ENCODE measurements at places on chromosomes 3 and 15.

GRCh38 chr3:36666166-36666565 lies 98.2 kb downstream of the DCLK3 start:
- no peak for DNase-seq

- DNase-seq = no peak
These were observed 33.6 kb upstream of the TMCC1 start for GRCh38 chr3:129927072-129927471.

- no peak for DNase-seq
These were observed 1.6 kb upstream of the SORD start for GRCh38 chr15:45021348-45021747.

GRCh38 chr15:32717426-32718226 lies at the start of gene GREM1:
Gene GREM1, plus strand, starts transcription at chr15:32718004. Its CDS starts 12,687 bp downstream, at chr15:32730691.
- DNase-seq = no peak

GRCh38 chr3:42412526-42413155 lies 2.2 kb upstream of the LYZL4 start:
- DNase-seq = no peak

DNA sequence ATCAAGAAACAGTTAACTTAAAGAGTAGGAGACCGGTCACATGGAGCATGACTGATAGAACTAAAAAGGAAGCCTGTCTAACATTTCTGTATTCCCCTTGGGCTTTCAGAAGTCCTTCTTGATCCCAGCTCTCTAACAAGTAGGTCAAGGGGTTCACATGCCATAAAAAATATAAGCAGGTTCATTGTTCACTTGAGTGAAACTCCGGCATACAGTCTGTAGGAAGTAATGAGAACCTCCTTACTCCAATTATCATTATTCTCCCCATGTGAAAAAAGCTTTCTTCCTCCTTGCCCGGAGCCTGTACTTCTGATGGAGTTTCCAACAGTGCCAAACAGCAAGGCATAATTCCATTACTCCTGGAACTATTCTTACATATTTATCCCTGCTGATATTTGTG lies 242.8 kb upstream of the CNTN4 start:
- DNase-seq = no peak

GRCh38 chr3:86051058-86051457 lies 939.9 kb downstream of the VGLL3 start:
- DNase-seq = no peak

DNA sequence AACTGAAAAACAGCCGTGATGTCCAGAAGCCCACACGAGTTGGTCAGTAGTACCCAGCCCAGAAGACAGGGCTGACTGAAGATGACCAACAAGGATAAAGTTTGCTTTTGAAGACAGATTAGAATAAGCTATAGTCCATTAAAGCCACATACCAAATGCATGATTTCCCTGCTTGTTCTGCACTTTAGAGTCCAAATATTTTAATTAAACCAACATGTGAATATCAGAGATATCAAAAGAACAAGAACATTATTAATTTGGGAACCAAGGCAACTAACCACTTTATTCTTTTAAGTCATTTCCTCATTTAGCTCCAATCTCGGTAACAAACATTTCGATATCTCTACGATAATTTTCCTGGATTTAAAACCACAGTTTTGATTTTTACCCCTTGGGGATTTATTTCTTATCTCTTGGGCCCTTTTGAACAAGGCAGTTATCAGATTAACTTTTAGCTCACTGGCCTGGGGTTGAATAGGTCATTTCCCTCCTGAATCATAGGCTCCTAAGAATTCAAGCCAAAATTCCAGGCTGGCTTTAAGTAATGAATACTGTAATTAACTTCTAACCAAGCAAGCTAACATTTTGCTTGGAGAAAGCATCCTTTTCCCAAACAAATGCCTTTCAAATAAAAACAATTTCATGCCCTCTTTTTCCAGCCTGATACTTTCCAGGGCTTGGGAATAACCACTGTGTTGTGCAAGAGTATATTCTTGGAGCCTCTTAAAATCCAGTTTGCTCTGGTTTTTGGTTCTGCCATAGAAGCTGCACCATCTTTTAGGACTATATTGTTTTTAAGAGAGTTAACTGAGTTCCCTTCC lies 102.9 kb upstream of the NR2E3 start:
- no peak for DNase-seq

DNA sequence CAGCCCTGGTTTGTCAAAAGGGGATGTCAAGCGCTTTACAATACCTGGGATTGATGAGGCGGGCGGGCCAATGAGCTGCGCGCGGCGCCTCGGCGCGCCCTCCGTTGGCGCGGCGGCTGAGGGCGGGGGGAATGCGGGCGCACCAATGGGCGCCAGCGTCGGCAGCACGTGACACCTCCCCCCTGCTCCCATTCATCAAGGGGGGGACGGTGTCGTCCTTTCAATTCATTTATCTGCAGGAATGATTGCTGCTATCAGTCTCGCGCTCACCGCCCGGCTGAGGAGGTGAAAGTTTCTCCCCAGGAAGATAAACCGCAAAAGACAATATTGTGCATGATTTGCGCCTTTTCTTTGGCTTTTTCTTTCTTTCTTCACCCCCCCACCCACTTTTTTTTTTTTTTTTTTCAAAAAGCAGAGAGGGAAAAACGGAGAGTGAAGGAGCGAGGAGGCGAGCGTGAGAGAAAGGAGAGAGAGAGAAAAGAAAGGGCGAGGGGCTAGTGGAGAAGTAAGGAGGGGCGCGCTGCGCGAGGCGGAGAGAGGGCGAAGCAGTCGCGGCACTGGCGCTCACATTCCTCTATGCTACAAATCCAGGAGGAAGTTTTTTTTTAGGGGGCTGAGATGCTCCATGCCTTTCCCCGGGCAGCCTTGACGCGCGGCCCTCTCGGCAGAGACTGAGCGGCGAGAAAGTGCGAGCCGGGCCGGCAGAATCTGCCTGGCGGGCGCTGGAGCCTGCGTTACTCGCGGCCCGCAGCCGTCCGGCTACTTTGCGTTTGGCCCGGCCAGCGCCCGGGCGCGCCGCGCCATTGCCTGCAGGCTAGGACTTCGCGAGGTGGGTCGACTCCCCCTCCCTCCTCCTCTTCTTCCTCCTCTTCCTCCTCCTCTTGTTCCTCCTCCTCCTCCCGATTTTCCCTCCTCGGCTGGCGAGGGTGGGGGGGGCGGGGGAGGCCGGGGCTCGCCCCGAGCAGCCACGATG lies at the start of gene ZIC1:
Gene ZIC1, plus strand, starts transcription at position 223 of the 973 bp plus-strand sequence. Its CDS starts 748 bp downstream, at position 971.
- no peak for DNase-seq

DNA sequence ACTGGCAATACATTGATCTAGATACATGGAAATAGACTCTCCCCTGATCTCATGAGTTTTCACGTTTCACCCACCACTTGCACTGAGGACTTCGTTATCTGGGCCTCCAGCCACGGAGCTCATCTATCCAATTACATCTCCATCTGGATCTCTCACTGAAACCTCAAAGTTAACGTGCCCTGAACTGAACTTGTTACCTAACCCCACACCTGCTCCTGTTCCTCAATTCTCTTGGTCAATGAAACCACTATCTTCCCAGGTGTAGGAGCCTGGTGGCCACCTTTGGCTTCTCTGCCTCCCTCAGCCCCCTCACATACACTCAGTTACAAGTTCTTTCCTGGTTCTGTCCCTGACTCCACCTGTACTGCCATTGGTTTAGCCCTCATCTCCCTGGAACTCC lies 9.7 kb downstream of the DGKG start:
- DNase-seq = no peak

DNA sequence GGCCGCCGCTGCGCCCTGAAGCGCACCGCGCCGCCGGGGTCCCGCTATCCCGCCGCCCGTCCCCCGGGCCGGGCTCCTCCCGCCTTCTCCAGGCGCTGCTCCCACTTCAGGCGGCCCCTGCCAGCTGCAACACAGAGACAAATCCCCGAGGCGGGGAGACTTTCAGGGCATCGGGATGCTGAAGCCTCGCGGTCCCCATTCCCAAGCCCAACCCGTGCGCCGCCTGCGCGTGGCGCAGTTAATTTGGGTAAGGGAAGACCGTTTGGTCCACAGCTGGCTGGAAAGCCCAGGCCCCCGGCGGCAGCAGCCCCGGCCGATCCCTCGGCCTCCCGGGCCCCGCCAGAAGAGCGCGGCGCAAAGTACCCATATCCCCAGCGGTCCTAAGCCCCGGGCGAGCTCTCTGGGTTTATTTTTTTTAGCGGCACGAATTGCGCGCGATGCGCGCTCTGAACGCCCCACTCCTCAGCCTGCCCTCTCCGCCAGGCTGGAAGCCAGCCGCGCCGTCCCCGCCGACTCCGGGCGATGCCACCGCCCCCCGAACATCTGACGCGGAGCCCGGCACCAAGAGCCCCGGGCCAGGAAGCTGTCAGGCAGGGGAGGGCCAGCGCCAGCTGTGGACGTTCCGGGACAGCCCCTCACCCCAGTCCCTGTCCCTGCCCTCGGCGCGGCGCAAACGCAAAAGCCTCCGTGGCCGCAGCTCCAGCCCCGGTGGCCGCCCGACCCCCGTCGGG lies 517 bp downstream of the FBN1 start:
- no peak for DNase-seq

GRCh38 chr15:42402455-42403205 lies 43.3 kb downstream of the CAPN3 start:
- no peak for DNase-seq

DNA sequence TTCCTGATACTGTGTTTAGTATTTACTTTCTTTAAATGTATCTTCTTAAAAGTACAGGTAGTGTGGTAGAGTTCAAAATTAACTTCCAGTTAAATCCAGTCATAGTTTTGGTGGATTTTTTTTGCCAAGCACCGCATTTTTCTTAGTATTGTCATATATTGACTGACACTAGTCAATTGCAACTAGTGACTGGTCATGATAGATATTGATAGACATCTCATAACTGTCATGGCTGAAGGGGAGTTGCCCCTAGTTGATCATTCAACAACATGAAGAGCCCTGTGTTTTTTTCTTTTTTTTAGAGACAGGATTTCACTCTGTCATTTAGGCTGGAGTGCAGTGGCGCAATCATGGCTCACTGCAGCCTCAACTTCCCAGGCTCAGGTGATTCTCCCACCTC lies 22.1 kb downstream of the RAB8B start:
- DNase-seq = no peak

GRCh38 chr15:60745469-60746061 lies 266.6 kb upstream of the ICE2 start:
- no peak for DNase-seq

- DNase-seq = no peak
These were observed 16.2 kb downstream of the NISCH start for GRCh38 chr3:52471371-52472238.

DNA sequence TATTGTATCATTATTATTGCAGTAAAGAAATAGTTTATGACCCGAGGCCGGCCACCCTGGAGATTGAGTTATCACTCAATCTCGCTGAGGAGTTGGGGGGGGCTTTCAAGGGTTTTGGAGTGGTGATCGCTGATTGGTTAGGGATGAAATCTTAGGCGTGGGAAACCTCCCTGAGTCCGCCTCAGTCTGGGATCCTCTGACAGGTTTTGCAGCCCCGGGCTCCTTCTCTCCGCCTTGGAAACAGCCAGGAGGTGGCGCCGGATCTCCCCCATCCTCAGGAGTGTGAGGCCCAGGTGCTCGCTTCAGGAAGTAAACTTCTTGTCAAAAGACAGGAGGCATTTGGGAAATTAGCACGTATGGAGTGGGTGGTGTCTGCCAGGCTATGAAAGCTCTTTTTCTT lies 41.1 kb upstream of the SEC61A1 start:
- no peak for DNase-seq

DNA sequence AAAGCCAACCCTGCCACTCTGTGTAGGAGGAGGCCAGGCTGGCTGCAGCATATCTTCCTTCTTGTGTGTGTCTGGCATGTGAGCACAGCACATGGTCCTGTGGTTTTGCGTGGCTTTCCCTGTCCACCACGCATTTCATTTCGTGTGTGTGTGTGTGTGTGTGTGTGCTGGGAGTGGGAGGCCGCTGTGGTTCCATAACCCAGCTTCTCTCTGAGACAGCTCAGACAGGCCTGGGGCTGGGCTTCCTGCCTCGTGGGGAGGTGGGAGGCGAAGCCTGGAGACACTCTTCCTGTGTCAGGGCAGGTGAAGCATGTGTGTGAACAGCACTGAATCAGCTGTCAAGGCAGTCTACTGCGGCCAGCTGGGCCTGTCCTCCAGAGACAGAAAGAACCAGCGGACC lies 16.0 kb upstream of the MRPS22 start:
- DNase-seq = no peak

- DNase-seq = no peak
These were observed 2.2 kb downstream of the EFHB start for GRCh38 chr3:19931767-19932188.

DNA sequence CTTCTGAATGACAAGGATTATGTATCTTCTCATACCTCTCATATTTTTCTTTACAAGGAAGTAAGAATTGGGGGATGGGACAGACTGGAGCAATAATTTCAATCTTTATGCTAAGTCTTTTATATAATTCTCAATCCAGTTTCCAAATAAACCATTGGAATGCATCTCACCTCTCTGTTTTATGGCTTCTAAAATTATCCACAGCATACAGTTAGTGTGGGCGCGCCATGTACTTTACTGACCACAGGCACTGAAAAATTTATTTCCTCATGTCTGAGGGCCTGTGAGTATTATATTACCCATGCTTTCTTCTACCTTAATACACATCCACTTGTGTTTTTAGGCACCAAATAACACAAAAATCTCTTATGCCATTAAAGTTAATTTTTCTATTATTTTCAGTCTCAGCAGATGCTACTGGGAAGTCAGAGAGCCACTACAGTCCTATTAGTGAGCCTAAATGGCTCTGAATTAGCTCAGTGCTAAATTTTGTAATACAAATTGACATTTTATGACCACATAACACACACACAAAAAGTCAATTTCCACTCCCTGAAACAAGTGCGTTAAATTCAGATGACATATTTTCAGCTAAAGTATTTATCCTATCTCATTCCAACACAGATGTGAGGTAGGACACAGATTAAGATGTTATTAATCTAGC lies 39.3 kb downstream of the SLITRK3 start:
- DNase-seq = no peak

DNA sequence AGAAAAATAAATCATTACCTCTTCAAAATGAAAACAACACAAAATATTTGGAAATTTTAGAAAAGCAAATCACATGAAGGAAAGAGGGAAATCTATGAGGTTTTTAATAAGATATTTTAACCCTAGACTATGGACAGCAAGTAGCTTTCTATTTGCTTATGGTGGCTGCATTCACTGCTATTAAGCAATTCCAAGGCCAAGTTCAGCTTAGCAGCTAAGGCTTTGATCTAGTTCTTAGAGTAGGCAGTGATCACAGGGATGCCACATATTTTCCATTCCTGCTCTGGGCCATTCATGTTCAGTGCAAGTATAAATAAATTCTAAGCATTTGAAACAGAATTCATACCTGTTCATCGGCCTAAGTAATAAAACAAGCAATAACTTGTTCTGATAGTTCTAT lies 235.3 kb downstream of the CDIN1 start:
- no peak for DNase-seq
